OCI-M1 (cell line): ENCODE measurements at places on chromosomes 2 and 18.

- DNase-seq, result no peak
Measured at GRCh38 chr2:56335101-56335500, 151.3 kb downstream of the CCDC85A start.

DNA sequence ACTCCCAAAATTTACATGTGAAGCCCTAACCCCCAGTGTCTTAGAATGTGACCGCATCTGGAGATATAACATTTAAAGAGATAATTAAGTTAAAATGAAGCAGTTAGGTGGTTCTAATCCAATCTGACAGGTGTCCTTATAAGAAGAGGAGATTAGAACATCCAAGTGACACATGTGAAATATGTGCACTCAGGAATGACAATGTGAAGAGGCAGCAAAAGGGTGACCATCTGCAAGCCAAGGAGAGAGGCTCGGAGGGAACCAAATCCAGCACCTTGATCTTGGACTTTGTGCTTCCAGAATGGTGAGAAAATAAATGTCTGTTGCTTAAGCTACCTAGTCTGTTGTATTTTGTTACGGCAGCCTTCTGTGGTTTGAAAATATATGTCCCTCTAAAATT is 165.4 kb downstream of the FIGN start:
- no peak for DNase-seq

- DNase-seq, result no peak
Measured at GRCh38 chr2:60294901-60295635, 258.4 kb downstream of the BCL11A start.

DNA sequence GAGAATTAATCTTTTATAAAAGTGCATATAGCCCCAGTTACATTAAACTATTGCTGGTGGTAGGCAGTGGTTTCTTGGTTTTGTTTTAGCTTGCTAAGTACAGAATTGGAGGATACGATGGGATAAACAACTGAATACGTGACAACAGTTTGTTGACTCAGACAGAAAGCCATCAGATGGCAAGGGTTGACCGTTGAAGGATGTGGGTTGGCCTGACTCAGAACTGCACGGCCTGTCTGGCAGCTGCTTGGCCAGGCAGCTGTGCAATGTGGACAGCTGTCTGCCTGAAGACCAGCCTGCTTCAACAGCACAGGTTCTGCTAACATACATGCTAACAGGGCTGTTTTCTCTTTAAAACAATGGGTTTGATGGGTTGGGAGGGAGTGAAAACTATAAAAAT is 46.6 kb downstream of the PRKRA start:
- DNase-seq, result peak; percentile 68

DNA sequence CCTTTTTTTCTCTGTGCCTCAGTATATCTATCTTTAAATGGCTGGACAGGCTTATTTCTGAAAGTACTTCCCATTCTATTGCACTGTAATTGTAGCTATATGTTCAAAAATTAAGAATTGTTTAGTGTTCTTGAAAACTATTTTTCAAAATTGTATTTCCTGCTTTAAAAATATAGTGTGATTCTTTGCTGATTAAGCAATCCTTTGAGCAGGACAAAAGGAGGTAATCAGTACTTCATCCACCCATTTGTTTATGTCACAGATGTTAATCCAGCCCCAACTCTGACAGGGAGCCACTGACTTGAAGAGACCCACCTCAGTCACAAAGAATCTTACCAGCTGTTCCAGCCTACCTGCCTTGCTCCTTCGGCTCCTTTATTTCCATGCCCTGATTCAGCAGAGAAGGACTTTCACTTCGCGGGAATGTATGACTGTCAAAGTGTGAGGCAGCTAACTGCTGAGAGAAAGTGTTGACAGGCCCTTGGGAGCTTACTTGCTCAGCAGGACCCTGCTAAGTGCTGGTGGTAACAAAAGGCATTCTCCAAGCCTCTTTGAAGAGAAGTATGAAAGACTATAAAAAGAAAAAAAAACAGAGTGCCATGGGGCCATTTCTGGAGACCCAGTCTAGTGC is 393.3 kb upstream of the CYRIA start:
- no peak for DNase-seq

- no peak for DNase-seq
Measured at GRCh38 chr2:29769847-29770246, 151.5 kb downstream of the ALK start.

DNA sequence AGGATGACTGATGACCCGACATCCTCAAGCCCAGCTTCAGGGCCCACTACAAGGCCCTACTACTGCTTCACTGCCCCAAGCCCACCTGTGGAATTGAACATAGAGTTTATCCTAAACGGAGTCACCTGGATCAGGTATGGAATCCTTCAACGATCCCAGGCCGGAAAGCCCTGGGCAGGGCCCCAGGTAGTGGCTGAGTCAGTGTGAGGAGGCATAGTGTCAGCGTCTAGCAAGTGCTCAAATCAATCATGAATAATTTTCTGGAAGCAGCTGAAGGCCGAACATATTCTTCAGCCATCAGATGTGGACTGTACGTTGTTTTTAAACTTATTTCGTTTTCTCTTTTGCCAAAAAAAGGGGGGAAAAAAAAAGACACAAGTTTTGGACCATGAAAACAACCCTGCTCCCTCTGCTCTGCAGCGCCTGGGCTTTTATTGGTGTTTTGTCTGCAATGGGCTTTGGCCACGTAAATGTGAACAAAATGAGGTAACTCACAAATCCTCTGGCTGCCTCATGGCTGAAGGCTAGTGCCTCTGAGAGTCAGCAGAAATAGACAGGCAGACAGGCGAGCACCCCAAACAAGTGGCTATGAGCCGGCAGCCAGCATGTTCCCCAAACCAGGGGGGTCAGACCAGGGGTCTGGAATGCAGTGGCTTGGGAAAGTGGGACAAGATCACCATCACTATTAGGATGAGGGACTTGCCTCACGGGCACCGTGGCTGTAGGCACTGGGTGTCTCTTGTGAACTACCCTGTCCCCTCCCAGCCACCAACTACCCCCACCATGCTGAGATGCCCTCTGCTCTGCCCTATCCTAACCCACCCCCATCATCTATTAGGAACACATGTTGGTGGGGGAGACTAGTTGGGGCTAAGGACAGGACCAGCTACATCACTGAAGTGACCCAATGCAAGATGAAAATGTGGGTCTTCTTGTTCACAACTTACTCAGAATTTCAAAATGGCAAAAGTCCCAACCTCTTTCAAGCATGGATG is 51.4 kb downstream of the TTC32 start:
- DNase-seq, result no peak

- no peak for DNase-seq
Measured at GRCh38 chr2:231068525-231069222, 12.0 kb downstream of the PSMD1 start.

- no peak for DNase-seq
Measured at GRCh38 chr2:19542796-19543662, 184.6 kb upstream of the OSR1 start.

DNA sequence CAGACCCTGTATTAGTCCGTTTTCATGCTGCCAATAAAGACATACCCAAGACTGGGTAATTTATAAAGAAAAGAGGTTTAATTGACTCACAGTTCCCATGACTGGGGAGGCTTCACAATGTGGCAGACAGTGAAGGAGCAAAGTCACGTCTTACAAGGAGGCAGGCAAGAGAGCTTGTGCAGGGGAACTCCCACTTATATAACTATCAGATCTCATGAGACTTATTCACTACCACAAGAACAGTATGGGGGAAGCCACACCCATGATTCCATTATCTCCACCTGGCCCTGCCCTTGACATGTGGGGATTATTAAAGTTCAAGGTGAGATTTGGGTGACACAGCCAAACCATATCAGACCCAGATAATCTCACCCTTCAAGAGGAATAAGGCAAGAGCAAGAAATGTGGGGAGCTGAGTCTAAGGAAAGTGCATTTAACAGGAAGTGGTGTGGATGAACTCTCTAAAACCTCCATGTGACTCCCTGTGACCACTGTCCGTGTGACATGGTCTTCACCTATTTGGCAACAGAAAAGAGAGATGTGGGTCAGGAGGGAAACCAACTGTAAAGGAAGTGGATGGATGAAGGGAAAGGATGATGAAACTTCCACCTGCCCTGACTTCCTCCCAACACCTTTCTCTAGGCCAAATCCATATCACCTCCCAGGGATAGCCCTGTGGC is 110.6 kb downstream of the ATL2 start:
- DNase-seq, result peak; percentile 29

- no peak for DNase-seq
Measured at GRCh38 chr18:39375066-39375465, 1809.5 kb upstream of the CELF4 start.

- no peak for DNase-seq
Measured at GRCh38 chr2:45224321-45224992, 215.2 kb upstream of the SIX2 start.

- no peak for DNase-seq
Measured at GRCh38 chr2:33502025-33502424, 25.6 kb downstream of the RASGRP3 start.

DNA sequence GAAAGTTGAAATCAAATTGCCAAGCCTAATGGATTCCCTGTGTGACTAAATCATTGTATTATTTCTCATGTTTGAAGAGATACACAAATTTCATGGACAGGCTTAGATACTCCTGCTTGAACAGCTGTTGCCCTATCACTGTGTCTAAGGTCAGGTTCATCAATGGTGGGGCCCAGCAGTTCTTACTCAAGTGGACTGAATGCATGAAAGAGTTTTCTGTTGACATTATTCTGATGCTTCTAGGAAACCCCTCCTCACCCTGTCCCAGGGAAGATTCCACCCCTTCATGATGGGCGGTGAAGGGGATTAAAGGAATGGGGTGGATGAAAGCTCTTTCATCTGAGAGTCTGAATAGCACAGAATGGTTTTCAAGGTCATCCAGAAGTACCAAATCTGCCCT is 148.8 kb downstream of the INO80D start:
- DNase-seq, result no peak

DNA sequence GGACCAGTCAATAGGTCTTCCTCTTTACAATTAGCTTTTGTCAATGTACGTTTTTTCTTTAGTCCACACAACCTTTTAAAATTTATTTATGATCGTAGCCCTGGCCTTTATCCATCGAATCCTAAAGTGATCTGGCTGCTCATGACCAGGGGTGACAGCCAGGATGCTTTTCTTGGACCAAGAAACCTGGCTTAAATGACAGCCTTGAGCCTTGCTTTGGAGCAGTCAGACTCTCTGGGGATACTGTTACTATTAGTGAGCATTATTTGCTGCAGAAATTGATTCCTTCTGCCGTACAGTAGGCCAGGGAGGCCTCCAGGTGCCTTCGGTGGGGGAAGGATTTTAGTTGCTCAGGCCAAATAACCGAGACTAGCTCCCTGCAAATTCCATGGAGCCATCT is 70.2 kb downstream of the AGAP1 start:
- DNase-seq, result no peak

DNA sequence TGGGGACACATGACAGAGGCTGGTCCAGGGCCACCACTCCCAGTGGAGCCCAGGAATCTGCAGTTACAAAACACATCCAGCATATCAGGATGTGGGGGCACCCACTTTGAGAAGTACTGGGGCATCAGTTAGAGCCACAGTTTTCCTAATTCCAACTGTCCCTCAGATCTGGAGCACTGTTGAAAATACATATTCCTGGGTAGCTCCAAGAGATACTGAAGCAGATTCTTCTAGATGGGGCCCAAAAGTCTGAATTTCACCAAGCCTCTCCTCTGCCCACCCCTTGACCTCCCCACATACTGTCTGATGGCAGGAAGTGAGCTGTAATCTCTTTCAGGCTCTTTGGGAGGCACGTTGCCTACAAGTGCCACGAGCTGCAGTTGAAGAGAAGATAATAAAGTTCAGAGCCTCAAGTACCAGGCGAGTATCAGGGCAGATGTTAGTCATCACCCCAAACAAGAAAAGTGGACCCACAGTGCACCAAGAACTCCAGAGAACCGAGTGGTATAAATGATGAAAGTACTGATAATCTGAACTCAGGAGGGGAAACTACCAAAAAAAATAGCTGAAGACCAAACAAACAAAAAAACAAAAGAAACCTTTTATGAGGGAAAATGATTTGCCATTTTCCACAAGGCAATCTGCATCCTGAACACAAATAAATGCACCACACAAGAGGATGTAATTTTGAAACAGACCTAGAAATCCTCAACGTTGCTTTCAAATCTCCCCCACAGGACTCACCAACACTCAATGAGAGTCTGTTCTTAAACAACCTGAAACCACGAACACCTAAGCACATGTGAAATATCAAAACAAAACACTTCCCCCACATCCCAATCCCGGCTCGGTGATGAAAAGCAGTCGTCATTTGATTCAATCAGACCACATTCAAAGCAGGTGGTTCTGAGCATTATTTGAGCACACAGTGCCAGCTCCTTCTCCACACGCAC is 98.7 kb downstream of the TCF4 start:
- DNase-seq, result peak; percentile 62

DNA sequence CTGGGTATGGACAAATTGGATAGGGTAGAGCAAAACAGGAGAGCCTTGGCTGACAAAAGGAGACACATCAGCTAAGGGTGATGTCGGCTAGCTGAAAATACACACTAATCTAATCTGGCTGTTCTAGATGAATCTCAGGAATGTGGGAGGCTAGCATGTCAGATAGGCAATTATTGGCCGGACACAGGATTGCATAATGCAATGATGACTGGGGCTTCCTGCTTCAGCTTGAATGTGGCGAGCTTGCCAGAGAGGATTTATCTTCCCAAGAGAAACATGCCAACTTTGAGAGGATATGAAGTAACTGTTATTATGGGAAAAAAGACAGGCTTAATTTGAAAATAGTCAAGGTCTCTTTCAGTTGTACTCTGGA is 102.4 kb downstream of the TRIB2 start:
- DNase-seq, result peak; percentile 85

DNA sequence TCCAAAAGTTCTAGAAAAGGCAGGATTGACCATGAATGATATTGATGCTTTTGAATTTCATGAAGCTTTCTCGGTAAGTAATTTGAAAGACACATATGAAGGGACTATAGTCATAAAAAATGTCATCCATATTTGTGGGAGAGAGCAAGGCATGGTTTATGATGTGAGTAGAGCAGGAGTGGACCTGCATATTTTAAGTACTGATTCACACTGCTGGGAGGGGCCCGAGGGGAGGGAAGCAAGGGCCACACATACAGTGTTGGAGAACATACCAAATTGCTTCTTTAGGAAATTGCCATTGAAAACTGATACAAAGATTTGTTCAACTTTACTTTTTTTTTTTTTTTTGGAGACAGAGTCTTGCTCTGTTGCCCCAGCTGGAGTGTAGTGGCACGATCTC is 39.4 kb downstream of the HADHB start:
- DNase-seq, result no peak

- no peak for DNase-seq
Measured at GRCh38 chr2:61109291-61109690, 43.6 kb downstream of the SANBR start.

DNA sequence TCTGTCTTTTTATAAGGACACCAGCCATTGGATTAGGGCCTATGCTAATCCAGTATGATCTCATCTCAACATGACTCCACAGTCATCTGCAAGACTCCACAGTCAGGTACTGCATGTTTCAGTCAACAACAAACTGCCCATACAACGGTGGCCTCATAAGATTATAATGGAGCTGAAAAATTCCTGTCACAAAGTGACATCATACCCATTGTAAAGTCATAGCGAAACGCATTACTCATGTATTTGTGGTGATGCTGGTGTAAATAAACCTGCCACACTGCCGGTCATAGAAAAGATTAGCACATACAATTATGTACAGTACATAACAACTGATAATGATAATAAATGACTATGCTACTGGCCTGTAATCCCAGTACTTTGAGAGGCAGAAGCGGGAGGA is 102.2 kb downstream of the TEX51 start:
- no peak for DNase-seq
